Umbilical cord (tissue), 2 donors: ENCODE measurements at places on chromosomes 1 and 21.

DNA sequence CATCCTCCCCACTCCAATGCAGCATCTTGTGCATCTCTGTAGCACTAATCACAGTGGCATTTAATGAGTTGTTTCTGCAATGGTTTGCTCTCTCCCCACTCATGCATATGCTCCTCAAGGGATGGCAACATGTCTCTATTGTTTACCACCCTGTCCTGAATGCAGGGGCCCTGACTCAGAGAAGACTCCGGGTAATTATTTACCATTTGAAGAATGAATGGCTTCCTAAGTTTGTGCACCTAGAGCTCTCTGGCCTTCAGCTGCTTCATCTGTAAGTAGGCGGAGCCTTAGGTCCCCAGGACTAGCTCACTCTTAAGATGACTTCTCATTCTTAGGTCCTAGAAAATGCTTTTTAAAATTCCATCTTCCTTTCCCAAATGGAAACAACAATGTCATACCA lies 63.7 kb upstream of the IGSF21 start:
- DNase-seq, result no peak

GRCh38 chr1:205168291-205168690 lies 43.2 kb downstream of the DSTYK start:
- DNase-seq, result no peak

DNA sequence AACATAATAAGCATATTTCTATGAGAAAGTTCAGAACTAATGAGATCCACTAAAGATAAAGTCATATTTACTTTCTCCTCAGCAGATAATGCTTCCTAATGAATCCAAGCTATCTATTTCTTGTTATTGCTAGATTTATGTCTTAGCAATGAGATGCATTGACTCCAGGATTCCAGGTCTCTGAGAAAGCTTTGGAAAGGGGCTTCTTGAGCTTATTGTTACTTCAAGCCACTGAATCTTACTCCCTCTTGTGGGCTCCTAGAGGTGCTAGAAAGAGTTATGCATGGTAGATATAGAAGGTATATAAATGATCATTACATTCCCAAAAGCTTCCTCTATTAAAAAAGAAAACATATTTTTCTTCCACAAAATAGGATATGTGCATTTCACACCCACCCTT lies 246.4 kb upstream of the ADAMTS5 start:
- DNase-seq, result no peak

DNA sequence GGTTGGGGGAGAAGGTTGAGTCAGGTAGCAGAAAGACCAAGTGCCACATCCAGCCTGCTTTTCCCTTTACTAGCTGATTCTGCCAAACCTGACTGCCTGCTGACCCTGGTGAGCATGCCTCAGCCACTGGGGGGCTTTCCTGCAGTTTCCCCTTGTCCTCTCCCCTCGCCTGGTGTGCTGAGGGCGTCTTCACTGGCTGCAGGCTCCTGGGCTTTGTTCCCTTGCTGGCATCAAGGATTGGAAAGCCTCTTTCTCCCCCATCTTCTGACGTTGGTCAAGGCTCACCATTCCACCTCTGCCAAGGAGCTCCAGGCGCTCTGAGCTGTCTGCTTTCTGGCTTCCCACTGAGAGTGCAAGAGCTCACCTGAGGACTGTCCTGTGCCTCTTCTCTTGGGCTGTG lies 28.4 kb downstream of the MAN1C1 start:
- DNase-seq, result no peak

DNA sequence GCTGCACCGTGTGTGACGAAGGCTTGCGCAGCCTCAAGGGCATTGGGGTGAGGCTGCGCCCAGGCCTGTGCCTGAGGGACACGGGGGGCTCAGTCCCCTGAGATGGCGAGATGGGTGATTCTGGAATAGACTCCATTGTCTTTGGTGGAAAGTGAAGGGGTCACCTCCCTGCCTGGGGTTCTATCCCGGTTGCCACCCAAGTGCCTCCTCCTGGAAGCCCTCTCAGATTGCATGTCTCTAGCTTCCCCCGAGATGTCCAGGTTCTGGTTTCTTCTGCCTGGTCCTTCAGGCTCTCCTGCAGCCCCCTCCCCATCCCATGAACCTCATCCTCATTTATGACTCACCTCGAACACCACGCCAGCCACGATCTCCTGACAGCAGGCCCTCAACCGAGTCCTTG lies 22.3 kb upstream of the MFN2 start:
- no peak for DNase-seq

- DNase-seq, result peak; percentile 57
Measured at GRCh38 chr1:63829349-63830327, 55.8 kb downstream of the ROR1 start.

GRCh38 chr1:80375109-80375508 lies 1368.6 kb upstream of the ADGRL4 start:
- no peak for DNase-seq

DNA sequence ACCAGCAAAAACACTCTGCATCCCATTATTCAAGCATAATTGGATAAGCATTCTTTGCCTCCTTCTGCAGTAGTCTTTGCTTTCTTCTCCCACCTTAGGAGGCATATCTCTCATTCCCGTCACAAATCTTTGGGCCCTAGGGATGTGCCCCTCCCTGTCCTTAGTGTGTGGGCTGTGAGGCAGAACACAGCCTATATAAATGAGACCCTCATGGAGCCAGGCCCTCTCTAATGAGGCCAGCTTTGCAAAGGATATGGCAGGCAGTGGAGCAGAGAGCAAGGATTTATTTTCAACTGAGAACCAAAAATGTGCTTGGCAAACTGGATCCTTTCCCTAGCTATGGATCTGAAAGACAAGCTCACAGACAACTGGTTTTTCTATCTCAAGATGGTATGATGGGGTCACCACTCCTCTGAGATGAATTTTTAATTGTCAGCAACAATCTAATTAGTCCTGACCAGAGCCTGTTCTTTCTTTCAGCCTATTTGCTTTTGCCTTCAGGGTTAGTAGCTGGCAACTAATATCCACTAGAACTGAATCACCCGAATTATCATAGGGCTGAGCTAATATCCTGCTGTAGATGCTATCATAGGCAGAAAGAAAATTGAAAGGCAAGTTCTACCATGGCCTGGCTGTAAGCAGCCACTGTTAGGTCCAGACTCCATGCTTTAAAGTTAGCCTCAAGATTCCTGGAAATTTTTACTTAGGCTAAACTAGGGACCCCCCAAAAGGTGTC lies 134.2 kb downstream of the SYT2 start:
- DNase-seq, result no peak

DNA sequence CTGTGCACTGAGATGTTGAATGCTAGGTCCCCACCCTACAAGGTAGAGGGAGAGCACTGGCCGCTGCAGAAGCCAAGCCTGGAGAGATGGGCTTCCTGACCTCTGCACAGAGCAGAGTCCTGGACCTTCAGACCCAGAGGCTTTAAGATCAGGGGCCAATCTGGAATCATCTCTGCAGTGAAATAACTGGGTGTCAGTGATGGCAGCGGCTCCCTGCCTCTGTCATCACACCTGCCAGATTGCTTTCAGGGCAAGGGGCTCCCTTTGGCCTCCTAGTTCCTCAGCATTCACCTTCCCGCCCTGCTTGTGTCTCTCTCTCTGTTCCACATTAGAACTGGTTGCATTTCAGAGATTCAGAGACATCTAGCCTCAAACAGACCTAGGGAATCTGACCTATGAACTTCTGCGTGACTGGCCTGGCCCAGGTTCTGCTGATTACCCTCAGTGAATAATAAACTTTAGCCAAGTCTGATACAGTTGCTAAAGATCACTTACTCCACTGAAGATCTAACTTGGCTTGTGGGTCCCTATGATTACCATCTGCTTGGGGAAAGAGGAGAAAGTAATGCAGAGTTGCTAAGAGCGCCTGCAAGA lies 87.8 kb downstream of the ATP1A1 start:
- DNase-seq, result no peak

DNA sequence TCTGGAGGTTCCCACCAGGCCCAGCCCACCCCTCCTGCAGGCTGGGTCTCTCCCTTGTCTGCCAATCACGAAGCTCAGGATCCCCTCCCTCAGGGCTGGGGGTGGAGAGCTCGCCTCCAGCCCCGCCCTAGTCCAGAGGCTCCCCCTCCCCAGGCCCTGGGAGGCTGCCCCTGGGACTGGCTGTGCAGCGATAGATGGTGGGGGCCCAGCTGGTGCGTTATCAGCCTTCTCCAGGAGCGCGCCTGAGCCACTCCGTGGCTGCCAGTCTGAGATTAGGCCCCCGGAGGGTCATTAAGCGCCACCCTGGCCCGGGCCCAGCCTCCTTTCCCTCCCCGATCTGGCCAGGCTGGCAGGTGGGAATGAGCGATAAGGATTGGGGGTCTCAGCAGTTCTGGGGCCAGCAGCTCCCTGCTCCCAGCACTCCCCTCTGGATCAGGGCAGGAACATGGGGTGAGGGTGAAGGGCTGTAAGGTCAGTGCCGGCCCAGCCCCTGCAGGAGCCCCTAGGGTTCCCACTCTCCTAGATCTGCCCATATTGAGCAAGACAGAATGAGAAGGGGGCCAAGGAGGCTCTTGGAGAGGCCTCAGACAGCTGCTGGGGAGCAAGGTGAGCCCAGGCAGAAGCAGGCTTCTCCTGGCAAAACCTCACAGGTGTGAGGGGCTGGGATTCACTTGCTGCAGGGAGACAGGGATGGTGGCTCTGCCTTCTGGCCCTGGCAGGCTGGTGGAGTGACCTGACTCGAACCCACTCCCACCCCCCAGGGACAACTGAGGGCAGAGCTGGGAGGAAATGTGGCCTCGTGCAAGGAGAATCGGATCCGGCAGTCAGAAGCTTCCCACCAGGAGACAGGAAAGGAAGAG lies 8.5 kb downstream of the PDZK1IP1 start:
- DNase-seq, result no peak

DNA sequence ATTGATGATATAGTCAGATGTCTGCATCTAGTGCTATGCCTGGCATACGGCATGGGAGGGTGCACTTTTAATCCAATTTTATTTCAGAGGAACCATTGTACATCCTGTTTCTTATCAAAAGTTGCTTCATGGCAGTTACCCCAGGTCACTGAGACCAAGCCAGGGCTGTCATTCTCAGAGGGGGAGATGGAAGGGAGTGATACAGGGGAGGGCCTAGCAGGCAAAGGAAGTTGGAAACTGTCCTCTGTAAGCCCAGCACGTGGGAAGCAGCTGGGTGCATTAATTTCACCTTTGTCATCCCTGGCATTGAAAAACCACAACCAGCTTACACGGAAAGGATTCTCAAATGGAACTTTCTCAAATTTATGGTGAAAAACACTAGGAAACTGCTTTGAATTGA lies 458.7 kb upstream of the ADAMTS5 start:
- no peak for DNase-seq

- no peak for DNase-seq
Measured at GRCh38 chr1:93631626-93632365, 49.8 kb downstream of the BCAR3 start.

DNA sequence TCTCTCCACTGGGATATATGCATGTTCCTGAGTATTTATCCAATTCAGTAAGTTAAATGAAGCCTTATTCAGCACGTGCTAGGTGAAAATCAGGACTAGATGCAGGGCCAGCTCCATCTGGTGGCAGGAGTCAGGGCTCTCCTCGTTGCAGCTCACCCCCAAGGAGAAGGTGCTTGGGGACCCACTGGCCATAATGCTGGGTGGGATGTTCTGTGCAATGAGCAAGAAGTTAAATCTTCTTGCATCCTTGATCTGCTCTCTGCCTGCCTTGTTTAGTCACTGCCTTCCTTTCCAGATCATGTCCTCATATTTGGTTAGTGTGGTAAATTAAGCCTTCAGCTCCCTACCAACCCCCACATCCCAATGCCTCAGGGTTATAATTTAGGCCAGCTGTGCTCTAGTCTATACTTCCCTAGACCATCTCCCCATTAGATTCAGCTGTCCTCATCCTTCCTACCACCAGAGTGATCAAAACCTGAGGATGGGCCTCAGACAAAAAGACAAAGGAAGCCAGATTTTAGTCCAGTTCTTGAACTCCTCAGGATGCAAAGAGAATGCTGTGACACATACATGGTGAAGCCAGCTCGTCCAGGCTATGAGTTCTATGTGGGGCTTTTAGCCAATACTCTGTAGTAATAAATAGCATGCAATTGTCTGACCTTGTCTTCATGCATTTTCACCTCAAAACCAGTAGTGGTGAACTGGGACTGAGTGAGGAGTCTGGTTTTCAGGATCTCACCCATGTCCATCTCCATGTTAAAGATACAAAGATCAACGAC lies 55.9 kb downstream of the SEC16B start:
- DNase-seq, result no peak

DNA sequence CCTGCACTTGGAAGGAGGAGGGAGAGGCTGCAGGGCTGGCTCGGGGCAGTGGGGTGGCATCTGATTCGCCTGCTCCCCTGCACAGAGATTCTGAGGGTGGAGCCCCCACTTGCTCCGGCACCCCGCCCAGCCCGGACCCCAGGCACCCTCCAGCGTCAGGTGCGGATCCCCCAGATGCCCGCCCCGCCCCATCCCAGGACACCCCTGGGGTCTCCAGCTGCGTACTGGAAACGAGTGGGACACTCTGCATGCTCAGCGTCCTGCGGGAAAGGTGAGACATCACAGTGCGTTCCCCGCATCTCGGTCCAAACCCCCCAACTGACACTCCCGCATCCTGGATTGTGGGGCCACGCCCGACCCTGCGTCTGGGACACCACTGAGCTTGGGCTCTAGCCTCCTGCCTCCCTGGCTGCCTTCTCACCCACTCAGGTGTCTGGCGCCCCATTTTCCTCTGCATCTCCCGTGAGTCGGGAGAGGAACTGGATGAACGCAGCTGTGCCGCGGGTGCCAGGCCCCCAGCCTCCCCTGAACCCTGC lies 7.9 kb downstream of the ADAMTSL4 start:
- DNase-seq, result no peak

- DNase-seq, result no peak
Measured at GRCh38 chr1:233695901-233696300, 82.0 kb downstream of the KCNK1 start.

DNA sequence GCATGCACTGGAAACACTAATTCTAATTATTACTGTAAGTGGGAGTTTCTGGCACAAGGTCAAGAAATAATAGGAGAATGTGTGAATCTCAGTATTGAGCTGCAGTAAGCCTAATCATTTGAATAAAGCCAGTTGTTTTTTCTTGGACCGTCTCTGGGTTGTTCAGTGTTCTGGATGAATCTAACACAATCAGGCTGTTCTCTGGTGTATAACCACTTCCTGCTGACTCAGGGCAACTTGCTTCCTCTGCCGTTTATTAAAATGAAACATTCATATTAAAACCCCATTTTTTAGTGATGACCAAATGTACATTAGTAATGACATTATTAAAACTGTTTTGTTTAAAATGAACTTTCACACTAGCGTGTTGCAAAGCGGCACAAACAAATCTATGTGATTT lies 273.1 kb upstream of the SNX7 start:
- peak; percentile 75 for DNase-seq

- DNase-seq, result no peak
Measured at GRCh38 chr1:1623181-1623630, 7.9 kb downstream of the MIB2 start.
